ENCODE measurements at places on chromosomes 1 and 21.

DNA sequence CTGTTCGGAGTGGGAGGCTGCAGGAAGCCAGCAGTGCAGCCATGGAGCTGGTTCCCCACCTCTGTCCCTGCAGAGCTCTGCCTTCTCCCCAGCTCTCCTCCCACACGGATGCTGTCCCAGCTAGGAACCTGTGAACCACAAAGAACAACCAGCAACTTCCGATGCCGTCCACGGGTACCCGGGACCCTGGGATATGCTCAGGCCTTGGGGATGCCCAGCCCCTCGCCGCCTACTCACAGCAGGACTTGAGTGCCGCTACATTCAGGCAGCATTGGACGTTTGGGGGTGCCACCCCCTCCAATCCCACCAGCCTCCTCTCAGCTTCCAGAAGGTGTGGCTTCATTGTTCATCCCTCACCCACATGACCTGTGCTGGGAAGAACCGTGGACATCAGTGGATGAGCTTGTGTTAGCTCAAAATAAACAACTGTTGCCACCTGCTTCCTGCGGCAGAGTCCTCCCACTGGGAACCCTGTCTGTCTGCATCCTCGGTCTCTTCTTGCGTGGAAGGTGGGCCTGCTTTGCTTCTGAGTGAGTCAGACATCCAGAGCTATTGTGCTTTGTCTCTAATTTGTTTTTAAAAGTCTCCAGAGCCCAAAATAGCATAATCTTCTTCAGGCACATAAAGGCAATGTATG is 20.1 kb upstream of the AJAP1 start:
- DNase-seq, result no peak

GRCh38 chr1:169513208-169513607 is 27.5 kb upstream of the SLC19A2 start:
- DNase-seq, result no peak

GRCh38 chr1:43370564-43370963 is 2.8 kb upstream of the ELOVL1 start:
- no peak for DNase-seq

DNA sequence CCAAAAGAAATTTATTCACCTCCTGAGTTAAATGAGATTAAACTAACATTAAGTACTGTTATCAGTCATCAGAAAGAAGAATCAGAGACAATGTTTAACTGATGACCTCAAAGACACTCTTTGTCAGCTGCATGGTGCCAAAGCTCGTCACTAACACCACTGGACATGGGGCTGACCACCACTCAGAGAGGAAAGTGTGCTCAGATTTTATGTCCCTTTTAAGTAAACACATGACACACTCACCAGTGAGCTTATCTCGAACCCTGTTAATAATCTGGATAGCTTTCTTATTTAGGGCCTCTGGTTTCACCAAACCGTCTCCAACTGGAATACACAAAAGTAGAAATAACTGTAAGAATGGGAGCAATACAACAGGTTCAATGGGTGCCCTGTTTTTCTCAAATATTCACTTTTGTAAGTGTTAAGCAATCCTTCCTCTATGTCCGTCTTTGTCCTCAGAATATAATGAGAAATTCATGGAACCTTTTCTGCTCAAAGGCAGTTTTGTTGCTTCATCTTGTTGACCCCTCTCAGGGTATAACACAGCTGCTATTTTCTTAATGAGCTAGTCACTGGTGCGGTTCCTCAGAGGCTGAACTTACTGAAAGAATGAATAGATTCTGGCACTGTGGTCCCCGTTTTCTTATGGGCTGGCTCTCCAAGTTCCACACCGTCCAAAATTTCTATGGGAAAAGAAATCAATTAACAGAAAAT is 9.5 kb upstream of the EXOSC10 start:
- DNase-seq, result peak; percentile 27

- DNase-seq, result no peak
Measured at GRCh38 chr1:243943671-243944428, 93.8 kb upstream of the AKT3 start.

DNA sequence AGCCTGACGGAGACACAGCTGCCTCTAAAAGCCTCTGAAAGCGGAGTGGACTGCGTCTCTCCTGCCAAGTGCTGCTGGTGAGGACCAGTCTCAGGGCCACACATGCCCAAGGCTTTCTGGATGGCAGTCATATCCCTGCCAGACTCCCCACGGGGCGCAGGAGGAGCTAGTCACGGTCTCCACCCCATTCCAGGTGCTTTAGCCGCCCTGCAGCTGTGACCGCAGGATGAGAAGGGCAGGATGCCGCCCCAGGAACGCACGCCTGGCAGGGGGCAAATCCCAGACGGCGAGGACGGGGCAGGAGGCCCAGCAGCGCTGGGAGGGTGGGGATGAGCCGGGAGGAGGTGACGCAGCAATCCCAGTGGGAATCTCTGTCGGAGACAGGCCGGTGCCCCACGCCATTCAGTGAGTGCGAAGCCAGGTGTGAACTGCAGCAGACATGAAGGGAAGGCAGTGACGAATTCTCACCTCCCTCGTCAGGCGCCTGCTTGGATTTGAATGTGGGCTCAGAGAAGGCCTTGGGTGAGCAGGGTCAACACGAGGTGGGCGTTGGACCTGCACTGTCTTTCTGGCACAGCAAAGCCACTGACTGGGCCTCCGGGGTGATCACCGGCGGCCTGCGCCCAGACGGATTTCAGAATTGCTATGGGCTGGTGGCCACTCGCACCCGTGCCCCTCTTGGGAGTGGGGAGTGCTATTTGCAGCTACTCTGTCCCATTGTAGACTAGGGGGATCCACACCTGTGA is 38.5 kb upstream of the SLC19A1 start:
- DNase-seq, result no peak

DNA sequence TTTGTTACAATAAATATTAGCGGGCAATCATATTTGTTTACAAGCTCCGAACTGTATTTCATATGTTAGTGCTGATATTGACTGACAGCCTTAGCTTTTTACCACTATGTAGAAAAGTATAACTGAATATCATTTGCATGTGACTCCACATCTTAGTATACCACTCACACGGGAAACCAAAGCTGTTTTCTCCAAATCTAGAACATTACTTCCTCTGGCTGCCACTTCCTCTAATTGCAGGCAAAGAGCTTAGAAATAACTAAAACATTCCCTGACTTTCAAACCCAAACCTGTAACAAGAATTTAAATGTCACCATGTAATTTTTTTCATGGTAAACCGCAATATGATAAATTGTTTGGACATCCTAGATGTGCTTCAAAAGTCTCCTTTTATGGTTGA is 174.7 kb downstream of the LBR start:
- DNase-seq, result no peak

Data from midbrain (tissue), 1 donor.